Posterior cingulate gyrus (tissue), 11 donors: ENCODE measurements at places on chromosomes 5 and 9.

DNA sequence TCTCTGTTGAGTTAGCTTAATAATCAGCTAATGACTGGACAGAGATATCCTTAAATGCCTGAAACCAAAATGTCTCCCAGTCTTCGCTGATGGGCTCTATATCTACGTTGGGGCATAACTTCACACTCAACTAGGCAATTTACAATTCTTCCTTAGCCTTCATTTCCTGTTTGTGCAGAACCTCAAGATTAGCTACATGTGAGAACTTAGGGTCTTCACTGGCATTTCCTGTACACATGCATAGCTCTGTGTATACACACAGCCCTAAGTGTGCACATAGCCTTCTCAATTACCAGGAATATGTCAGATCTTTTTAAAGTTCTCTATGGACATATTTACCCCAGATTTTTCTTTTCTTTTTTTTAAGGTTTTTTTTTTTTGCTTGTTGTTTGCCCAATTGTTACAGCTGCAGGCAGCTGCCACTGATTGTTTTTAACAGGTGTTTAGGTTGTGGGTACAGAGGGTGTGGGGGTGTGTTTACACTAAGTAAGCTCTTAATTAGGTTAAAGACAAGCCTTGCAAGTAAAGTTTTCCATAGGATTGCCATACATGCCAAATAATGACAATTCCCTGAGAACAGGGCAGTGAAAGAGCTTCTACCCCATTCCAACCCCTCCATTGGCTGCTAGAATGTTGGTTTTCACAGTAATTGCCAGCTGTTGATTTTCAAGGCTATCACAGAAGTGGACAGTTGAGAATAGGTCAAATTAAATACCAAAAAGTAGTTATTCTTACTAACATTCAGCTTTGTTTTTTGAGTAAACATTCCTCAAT lies 441.0 kb downstream of the TLE4 start:
- DNase-seq, result no peak

- no peak for DNase-seq
Measured at GRCh38 chr5:35103637-35104299, 56.0 kb upstream of the AGXT2 start.

GRCh38 chr5:95861221-95861863 lies 38.8 kb upstream of the GLRX start:
- no peak for DNase-seq

GRCh38 chr5:89946916-89947315 lies 462.6 kb downstream of the CETN3 start:
- DNase-seq, result no peak

GRCh38 chr5:124088289-124089032 lies 576.5 kb downstream of the CSNK1G3 start:
- DNase-seq, result no peak

GRCh38 chr5:78647351-78647818 lies 1.2 kb downstream of the LHFPL2 start:
- DNase-seq, result no peak

- no peak for DNase-seq
Measured at GRCh38 chr5:65037831-65038815, 269.4 kb downstream of the CWC27 start.

DNA sequence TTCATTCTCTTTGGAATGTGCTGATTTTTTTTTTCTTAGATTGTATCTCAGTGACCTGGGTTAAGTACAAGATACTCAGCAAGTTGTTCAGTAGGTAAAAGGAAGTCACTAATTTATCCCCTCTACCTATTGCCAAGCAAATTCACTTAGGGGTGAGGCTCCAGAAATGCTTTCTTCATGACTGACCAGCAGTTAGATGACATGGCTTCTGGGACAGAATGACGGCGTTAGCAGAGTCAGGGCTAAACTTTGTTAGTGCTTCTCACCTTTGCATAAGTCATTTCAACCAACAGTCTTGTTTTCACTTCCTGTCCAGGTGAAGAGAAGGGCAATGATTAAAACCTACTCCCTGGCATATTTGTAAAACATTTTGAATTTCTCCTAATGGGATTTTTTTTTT lies 20.2 kb upstream of the MTAP start:
- no peak for DNase-seq

GRCh38 chr5:83924171-83924570 lies 203.5 kb upstream of the HAPLN1 start:
- DNase-seq, result no peak

DNA sequence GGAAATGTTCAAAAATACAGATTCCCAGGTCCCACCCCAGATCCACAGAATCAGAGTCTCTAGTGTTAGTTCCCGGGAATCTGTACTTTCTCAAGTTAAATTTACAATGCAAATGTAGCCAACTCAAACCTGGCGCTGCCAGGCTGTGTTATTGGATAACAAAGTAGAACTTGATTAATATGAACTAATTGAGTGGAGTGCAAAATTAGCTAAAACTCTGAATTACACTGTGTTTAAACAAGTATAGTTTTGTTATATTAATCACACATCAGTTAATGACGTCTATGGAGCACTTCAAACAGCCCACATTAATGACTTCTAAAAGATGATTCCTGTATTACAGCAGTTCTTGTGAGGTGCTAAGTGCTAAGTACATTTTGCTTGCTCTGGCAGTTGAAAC lies 32.4 kb upstream of the CYFIP2 start:
- DNase-seq, result no peak

DNA sequence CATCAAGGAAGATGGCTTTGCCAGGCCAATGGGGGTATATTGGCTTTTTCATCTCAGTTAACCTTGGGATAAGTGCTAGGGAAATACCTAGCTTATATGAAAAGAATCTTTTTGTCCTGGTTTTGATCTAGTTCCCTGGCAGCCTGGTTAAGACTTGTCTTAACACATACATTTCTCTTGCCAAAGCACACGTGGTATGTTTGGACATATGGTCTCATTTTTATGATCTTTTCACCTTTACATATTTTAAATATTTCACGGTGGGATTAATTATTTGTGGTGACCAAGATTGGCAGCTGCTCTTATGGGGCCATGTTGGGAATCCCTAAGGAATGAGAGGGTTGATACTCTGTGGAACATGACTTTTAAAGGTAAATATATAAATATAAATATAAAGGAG lies 312.5 kb downstream of the NPR3 start:
- no peak for DNase-seq
